Putamen (tissue), 1 donor: ENCODE measurements at places on chromosomes 2 and 18.

GRCh38 chr2:71071681-71072398 lies 3.4 kb downstream of the NAGK start:
- peak; percentile 32 for DNase-seq

DNA sequence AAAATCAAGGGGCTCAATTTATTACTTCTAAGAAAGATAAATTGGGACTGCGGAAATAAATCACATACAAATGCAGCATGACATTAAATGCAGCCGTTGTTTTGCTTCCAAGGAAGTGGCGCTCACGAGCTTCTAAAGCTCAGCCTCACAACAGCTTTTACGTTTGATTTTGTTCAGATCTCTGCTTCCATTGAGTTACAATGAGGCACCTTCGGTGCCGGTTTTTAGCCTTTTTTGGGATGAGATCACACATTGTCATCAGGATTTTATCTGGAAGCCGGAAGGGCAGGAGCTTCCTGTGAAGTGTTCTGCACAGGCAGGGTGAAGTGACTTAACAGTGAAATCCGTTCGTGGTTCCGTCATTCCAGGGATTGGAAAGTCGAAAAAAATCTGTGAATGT lies 209.8 kb downstream of the DCDC2C start:
- peak; percentile 7 for DNase-seq

GRCh38 chr18:31649978-31650719 lies 34.2 kb downstream of the B4GALT6 start:
- no peak for DNase-seq

DNA sequence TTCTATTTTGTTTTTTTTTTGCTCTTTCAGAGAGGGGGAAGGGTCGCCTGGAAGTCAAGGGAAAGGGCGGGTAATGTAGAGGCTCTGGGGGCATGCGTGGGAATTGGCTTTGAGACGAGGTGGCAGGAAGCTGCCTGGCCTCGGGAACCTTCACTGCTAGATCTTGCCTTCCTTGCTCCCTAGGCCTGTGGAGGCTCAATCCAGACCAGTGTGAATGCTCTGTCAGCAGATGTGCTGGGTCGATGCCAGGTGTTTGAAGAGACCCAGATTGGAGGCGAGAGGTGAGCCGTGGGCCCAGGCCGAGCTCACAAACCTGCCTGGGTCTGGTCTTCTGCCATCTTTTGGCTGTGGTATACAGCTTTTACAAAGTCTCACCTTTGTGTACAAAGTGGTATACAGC lies 15.5 kb downstream of the CCT7 start:
- no peak for DNase-seq

DNA sequence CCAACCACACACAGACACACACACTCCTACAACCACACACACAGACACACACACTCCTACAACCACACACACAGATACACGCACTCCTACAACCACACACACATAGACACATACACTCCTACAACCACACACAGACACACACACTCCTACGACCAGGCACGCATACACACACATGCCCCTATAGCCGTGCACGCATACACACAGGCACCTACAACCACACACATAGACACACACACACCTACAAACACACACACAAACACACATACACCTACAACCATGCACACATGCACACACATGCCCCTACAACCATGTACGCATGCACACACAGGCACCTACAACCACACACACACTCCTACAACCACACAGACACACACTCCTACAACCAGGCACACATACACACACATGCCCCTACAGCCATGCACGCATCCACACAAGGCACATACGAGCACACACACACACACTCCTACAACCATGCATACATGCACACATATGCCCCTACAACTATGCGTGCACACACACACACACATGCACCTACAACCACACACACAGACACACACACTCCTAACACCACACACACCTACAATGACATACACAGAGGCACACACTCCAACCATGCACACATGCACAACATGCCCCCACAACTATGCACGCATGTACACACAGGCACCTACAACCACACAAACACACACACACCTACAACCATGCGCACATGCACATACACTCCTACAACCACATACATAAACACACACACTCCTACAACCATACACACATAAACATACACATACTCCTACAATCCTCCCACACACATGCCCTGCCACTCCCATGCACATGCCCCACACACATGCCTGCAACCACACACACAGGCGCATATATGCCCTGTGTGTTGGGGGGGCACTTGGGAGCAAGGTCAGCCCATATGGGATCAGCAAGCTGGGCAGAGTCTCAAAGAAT lies 19.1 kb upstream of the TEX51 start:
- DNase-seq = no peak

GRCh38 chr2:240525802-240526201 lies 32.0 kb downstream of the ANKMY1 start:
- no peak for DNase-seq

DNA sequence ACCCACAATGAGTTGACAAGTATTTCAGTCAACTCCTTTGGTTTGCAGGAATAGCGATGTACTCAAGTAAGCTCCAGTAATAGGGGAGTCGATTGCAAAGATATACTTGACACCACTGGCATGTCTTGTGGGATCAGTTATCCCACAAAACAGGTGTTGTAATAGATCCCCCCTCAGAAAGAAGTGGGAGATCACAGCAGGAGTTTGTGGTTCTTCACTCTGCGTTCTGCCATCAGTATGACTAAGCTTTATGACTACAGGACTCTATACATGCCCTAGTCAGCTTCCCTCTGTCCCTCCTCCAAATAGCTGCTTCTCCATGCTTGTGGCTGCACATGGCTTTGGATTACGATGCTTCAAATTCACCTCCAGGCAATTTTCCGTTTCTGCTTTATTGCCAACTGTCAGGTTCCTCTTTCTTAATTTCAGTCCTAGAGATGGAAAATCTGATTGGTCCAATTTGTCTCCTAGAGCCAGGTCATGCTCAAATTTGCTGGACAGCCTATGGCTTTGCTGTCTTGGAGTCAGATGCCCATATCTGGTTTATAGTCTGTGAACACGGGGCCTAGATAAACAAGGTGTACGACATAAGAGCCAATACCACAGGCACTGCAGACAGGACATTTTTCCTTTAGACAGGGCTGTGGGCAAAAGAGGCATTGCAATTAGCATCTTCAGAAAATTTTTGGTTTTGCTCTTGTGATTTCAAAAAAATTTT lies 221.7 kb downstream of the PAX3 start:
- no peak for DNase-seq

- DNase-seq = no peak
These were observed 24.1 kb upstream of the MRPL19 start for GRCh38 chr2:75622500-75622899.

DNA sequence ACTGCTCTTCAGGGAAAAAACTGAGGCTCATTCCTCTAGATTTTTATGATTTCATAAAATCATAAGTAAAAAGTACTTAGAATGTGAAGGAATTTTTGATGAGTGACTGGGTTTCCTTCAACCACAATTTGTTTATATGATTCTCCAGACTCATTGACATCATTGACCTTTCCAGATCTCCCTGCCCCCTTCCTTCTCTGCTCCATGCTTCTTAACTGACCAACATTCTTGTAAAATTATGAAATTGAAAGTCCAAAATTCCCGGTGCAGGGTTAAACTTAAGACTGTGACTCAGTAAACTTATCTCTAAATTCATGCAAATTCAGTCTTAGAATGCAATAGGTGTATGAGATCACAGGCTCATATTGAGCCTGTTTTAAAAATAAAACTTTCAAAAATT lies 648.9 kb downstream of the TDRD15 start:
- no peak for DNase-seq

DNA sequence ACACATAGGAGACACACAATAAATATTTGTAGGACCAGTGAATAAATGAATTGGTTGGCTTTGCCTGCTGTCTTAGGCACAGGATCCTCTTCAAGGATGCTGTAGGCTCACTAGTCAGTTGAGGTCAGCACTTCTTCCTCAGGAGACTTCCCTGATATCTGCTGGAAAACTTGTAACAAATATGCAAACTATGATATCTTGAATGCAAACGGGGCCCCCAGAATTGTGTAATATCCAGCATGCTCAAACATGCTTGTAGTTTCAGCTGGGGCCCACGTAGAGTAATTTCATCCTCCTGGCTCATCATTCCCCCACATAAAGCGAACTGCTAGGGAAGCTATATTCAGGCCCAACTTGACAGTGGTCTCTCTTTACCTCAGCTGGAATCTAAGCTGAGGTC lies 43.6 kb downstream of the POLE4 start:
- no peak for DNase-seq
